ENCODE measurements at places on chromosomes 12 and 14. TPM values are rescaled to one million over a fixed set of nuclear protein-coding genes. Genes with fewer than 3 reads are reported as not detected.

Gene CIROP
- not detected for total RNA-seq

Gene MAP3K9
- total RNA-seq, result 8.9 TPM

Gene RD3L
- total RNA-seq, result not detected

Gene TAS2R30
- 3.3 TPM for total RNA-seq

Gene ZNF384
- 79.5 TPM for total RNA-seq

Gene TBC1D30
- total RNA-seq, result 0.17 TPM

Gene FOXA1
- total RNA-seq, result not detected

Gene RNU6-8
- not detected for total RNA-seq

Gene SPATS2
- total RNA-seq, result 13.3 TPM

Gene NID2
- total RNA-seq, result 0.36 TPM

Gene ZNF410
- 56.5 TPM for total RNA-seq

Gene DEGS2
- 0.28 TPM for total RNA-seq
